Common myeloid progenitor, CD34-positive (primary cell): ENCODE measurements at places on chromosomes 1 and 21.
A peak's percentile ranks its signal among the peaks of the same experiment; 100 is the strongest.

DNA sequence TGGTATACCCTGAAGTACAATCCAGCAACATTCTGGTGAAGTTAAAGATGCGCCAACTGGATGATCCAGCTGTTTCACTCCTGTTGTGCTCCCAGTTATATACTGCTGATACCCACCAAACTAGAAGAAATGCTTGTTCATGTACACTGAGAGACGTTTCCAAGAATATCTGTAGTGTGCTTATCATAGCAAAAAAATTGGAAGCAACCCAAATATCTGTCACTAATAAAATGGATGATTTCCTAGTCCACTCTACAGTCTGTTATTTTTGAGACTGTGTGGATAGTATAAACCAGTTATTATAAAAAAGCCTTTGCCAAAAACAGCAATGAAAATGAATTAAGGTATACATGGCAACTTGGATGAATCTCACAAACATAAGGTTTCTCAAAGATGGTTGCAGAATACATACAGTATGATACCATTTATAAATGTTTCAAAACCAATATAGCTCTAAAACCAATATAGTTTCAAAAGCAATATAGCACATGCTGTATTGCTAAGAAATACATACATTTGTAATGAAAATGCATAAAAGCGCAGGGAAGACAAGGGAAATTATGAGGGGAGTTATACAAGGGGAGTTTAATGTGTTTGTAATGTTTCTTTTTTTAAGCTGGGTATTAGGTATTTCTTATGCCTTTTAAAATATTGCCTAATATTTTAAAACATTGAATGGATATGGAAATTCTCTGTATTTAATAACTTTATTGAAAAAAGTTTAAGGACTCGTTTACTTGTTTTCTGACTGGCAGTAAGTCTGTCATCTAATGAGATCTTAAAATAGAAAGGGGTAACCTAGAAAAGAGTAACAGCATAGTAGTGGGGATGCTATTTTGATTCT lies 36.5 kb downstream of the GPSM2 start:
- DNase-seq: peak; percentile 40

- DNase-seq: no peak
Observed at GRCh38 chr1:5810553-5811270, 181.5 kb downstream of the NPHP4 start.

GRCh38 chr1:1433804-1434130 lies 1.7 kb upstream of the VWA1 start:
- peak; percentile 64 for DNase-seq

DNA sequence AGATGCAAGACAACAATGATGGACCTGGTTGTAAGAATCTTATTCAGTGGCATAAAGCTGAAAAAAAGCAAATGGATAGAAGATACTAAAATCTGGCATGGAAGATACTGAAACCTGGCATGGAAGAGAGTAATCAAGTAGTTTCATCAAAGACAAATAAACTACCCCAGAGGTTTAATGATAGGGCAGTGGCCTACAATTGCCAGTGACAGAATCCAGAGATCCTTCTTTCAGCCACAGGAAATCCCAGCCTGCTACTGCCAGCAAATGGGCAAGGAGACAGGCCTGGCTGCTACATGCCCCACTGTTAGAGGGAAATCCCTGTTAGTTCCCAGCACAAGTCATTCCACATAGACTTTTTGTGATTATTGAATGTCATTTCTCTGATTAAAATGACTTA lies 409.4 kb downstream of the VAV3 start:
- no peak for DNase-seq

DNA sequence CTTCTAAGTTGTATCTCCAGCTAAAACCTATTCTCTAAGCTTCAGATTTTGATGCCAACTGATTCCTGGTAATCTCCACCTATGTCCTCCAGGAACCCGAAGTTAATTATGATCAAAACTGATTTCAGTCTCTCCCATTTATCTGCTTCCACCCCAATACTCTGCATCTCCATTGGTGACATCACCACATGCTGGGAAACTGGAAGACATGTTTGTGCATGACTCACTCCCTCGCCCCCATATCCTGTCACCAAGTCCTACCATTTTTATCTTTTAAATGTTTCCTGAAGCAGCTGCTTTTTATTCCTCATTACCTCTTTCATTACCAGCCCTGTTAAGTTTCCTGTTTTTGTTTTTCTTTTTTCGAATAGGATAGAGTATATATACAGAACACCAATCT lies 228.5 kb downstream of the LRRC40 start:
- DNase-seq: no peak

DNA sequence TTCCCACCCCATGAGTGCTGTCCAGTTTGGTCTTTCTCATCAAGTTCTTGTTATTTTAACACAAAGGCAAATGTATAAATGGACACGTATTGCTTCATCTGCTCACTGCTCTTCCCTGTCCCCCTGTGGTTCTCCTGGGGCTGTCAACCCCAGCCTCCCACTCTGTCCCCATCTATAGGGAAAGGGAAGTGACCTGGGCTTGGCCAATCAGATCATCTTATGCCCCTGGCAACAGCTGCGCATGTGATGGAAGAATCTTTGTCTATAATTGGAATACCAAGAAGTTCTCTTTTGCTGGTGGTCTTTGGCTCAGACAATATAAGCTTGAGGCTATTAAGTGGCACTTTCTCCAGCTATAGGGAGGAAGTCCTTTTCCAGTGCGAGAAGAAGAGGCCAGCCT lies 4.7 kb upstream of the CCSAP start:
- DNase-seq: no peak

DNA sequence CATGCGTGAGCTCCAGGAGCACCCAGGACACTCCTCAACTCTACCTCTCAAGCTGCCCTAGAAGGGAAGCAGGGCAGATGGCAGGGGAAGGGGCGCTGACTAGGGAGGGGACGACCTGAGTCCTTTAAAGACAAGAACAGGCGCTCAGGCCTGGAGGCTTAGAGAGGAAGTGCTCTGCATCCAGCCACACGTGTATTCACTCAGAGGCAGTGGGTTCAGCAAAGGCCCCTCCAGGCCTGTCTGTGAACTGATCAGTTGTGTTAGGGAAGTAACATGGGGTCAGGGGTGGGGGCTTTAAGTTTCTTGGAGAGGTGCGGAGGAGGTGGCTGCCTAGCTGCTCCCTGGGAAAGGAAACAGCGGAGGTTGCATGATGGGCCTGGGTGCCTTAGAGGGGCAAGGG lies 37.1 kb upstream of the ARF1 start:
- DNase-seq: no peak

DNA sequence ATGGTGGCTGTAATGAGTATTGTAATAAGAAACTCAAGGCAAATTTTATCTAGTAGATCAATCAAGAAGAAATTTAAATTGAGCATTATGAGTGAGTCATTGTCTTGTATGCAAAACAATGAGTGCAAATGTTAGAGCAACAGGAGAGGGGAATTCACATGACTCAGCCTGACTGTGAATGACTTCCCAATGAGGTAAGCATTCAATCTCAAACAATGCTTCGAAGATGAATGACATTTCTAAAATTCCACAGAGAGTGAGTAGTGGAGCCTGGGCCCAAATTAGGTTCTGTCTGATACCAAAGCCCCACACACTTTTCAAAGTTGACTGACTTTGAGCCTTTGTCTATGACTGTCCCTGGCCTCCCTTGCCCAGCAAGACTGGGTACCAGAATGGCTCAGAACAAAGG lies 738.0 kb downstream of the PTPRU start:
- no peak for DNase-seq

DNA sequence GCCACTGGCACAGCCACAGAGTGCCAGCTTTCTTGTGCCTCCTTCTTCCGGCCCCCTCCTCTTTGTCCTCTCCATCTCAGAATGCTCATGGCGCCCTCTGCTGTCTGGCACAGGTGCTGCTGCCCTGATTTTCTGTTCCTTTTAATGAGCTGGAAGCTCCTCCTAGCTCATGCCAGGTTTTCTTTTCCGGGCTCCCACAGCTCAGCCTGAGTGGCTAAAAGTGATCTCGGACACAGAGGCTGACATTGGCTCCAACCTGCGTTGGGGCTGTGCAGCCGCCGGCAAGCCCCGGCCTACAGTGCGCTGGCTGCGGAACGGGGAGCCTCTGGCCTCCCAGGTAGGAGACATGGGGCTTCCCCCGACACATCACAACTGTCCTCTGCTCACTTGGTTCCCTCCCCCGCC lies 18.7 kb downstream of the CNTN2 start:
- DNase-seq: peak; percentile 78
